ENCODE measurements at places on chromosomes 7 and 10.

DNA sequence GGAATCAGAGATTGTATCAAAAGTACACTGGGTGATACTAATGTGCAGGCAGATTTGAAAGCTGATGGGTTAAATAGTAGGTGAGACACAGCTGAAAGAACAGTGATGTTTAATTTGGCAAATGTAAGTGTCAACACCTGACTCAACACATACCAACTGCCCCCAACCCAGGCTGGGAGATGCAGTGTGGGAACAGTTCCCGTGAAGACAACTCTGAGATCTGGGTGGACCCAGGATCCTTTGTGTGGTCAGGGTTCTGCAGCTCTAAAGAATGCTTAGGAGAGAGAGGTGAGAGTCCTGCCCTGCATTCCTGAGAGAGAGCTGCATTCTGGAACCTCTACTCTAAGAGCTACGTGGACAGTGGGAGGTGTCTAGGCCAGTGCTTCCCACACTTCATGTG is 479.7 kb downstream of the RPS24 start:
- DNase-seq = no peak

DNA sequence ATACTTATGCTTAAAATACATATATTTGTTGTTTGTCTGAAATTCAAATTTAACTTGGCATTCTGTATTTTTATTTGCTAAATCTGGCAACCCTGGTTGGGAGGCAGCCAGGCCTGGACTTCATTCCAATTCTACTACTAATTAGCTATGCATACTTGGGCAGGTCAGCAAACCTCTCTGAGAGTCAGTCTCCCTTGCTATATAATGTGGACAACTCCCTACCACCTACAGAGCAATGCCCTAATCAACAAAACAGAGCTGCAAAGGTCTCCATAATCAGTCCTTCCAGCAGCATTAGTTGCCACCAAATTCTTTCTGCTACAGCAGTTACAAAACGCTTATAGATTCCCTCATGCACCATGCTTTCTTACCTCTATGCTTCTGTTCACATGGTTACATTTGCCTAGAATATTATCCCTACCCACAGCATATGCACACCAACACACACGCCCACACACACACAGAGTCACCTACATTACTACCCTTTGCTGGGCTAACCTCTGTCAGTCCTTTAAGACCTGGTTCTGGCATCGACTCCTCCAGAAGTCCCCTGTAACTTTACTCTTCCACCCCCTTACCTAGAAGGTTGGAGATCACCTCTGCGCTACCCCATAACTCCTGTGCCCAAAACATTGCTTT is 188.7 kb downstream of the FGFR2 start:
- DNase-seq = no peak

- DNase-seq = no peak
Observed at GRCh38 chr7:44889086-44889781, 3.9 kb upstream of the PURB start.

DNA sequence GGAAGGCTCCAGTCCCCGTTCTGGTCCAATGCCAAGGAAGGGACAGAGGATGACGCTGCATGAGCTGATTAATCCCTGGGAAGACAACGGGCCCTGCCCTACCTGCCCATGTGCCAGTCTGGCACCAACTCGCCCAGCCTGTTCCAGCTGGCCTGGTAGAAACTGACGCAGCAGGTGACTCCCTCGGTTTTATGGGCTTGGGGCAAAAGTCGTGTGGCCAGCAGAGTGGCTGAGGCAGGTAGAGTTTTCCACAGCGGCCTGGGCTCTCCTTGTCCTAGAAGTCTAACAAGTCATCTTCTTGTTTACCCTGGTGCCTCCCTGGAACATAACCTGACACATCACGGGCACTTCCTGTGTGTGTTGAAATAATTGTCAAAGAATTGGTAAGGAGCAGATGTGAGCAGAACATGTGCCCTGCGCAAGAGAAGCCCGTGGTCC is 20.4 kb upstream of the LMTK2 start:
- no peak for DNase-seq

- DNase-seq = no peak
Observed at GRCh38 chr7:94414481-94414880, 19.8 kb downstream of the COL1A2 start.

DNA sequence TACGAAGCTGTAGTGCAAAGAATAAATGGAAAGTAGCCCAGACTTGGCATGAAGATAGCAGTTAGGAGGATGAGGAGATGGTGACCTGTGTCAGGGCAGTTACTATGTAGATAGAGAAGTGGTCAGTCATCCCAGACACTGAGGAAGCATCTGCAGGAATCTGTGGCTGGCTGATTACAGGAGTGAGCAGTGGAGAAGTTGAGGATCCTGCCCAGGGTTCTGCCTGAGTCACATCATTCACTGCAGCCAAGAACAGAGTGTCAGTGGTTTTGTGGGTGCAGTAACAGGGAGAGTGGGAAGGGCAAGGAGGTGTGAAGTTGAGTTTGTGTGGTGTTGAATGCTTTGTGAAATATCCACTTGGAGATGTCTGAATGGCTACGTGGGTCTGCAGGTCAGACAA is 676.4 kb upstream of the NRP1 start:
- no peak for DNase-seq

DNA sequence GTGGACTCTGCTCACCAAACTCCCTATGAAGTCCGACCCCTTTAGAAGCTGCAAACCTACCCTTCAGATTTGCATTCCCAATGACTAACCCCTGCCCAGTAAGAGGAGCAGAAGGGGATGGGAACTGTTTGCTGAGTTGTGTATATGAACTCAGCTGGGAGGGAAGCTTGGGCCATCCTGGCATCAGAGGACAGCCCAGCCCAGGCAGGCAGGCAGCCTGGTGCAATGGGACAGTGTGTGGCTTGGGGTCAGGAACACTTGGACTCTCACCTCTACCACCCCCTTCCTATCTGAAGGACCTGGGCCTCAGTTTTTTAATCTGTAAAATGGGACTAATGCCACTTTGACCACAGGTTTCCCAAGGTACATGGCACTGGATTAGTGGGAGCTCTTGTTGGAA is 147.4 kb upstream of the GPR26 start:
- no peak for DNase-seq

Data from cortex of kidney (tissue), 1 donor.